ENCODE measurements at places on chromosomes 11 and 22. TPM values are rescaled to one million over a fixed set of nuclear protein-coding genes. Genes with fewer than 3 reads are reported as not detected.

Gene OR52E8
- total RNA-seq: 0.25 TPM

Gene ADORA2A
- 6.9 TPM for total RNA-seq

Gene NUP98
- 67.6 TPM for total RNA-seq

Gene MPZL3
- 10.0 TPM for total RNA-seq

Gene DTX4
- total RNA-seq: 21.8 TPM

DNA sequence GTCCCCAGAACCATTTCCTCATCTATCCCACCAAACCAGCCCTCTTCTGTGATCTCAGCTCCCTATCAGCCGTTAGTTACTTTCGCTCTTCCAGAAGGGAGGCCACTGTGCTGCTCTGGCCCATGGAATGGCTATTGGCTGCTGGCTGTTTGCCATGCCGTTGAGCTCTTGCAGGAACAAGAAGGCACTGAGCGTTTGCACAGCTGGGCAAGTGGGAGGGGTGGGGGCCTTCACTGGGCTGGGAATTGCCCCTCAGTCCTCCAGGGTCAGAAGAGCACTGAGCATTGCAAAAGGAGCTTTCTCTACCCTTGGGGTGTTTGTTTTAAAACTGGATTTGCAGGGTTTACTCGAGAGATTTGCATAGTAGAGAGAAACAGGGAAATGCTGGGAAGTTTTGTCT is 129.0 kb upstream of the PARVA start:
- H3K27ac ChIP-seq: no peak overlapping the region
- no peaks in the 10 kb centered on the region for H3K4me1 ChIP-seq
- no peak overlapping the region for H3K4me3 ChIP-seq
- H3K27me3 ChIP-seq: no peaks in the 10 kb centered on the region
- H3K36me3 ChIP-seq: no peaks in the 10 kb centered on the region
- peak; percentile 62 for DNase-seq

DNA sequence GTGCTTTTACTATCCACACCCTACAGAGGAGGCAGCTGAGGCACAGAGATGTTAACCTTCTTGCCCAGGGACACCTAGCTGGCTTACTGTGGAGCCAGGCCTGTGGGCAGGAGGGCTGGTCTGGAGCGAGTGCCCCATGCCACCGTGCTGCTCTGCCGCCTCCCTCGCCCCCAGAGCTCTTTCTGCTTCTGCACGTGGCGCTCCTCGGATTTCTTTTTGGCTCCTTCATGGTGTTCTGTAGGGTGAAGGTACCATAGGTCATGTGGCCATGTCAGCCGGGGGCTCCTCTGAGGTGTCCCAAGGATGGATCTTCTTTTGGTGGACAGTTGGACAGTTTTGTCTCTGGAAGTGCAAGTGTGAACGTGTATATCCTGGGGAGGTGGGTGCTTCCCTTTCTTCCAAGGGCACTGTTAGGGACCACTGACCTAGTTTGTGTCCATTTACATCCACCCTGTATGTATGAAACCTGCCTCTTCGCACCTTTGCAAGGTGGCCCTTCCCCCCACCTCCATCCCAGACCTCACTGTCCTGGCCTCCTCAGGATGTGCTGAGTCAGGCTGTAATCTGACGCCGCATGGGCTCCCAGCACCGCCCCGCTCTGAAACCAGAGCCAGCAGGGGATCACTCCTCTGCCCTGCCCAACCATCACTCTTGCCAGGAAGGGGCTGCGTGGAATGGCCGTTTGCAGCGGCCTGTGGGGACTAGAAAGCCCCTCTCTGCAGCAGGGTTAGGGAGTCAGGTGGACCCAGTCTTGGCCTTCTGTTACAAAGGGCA is 31.7 kb downstream of the POLR3H start:
- H3K36me3 ChIP-seq: no peaks in the 10 kb centered on the region
- no peaks in the 10 kb centered on the region for H3K27me3 ChIP-seq
- peak; percentile 89 for DNase-seq

- DNase-seq: no peak
- H3K4me3 ChIP-seq: no peak overlapping the region
- H3K4me1 ChIP-seq: no peaks in the 10 kb centered on the region
- H3K27me3 ChIP-seq: no peaks in the 10 kb centered on the region
Observed at GRCh38 chr11:80096736-80097135, 655.9 kb upstream of the TENM4 start.

DNA sequence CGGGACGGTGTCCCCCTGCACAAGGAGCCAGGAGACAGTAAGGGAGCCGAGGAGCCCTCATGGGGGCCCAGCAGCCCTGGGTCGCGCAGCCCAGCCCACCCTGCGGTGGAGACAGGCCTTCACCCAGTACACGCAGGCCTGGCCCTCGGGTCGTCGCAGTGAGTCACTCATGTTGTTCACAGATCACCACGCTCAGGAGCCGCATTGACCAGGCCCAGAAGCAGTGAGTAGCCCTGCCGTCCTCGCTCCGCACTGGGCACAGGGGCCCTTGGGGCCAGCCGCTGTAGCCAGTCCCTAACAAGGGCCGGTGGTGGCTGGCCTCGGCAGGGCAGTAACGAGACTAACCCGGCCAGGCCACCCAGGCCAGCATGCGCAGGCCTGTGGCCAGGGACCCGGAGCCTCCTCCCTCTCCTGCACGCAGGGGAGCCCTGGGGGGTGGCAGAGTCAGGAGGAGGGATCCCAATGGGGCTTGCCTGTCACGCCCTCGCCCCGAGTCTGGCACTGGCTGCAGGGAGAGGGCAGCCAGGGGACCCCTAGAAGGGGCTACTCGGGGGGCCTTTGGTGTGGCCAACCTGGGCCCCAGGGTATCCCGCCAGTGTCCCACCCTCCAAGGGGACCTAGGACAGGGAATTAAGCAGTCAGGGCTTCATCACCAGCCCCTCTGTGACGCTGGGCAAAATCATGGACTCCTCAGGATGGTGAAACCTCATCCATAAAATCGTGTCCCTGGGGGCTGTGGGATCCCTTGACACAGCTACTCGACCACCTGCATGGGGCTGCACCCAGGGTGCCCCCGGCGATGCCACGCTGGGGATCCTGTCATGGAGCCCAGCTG is 10.1 kb upstream of the MRPL23 start:
- H3K4me3 ChIP-seq: no peak overlapping the region
- no peaks in the 10 kb centered on the region for H3K4me1 ChIP-seq
- no peaks in the 10 kb centered on the region for H3K36me3 ChIP-seq
- DNase-seq: no peak
- H3K27me3 ChIP-seq: no peaks in the 10 kb centered on the region

Data from kidney (tissue), 22 donors.